T-helper 1 cell (primary cell): ENCODE measurements at places on chromosomes 6 and 20.

DNA sequence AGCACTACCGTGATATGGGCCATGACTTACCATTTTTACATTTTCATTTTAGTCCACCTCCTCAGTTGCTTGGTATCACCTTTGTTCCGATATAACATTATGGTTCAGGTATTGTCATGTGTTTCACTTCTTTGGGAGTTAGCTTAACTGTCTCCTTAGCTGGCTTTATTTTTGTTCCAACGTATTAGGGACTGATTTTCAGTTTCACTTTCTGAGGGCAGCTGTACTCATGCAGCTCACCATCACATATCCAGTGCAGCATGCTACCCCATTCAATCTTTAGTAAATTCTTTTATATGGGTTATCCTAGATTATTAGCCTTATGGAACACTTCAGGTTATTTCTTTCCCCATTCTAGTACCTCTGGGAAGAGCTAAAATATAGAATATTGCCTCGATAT is 362.2 kb upstream of the IRAK1BP1 start:
- DNase-seq: no peak

DNA sequence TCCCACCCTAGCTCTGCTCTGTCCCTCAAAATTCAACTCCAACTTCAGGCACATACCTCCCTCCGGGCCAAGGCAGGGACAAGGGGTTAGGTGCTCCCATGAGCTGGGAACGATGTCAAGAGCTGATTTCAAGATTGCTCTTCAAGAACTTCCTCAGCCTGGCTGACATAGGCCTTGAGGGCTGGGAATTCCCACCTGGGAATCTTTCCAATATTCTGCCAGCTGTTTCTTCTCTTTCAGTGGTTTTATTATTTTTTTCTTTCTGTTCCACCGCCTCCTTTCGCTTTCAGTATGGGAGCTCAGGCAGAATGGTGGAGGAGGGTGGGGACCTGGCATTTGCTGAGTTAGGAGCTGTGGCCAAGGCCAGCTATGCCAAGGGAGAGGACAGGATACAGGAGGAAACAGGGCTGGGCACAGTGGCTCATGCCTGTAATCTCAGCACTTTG is 33.7 kb downstream of the SRSF3 start:
- no peak for DNase-seq

GRCh38 chr6:28865401-28866204 is 58.2 kb downstream of the TRIM27 start:
- DNase-seq: peak; percentile 54

GRCh38 chr6:30759575-30760239 is 15.4 kb upstream of the IER3 start:
- DNase-seq: no peak

GRCh38 chr20:2851086-2851485 is 10.5 kb downstream of the VPS16 start:
- no peak for DNase-seq

DNA sequence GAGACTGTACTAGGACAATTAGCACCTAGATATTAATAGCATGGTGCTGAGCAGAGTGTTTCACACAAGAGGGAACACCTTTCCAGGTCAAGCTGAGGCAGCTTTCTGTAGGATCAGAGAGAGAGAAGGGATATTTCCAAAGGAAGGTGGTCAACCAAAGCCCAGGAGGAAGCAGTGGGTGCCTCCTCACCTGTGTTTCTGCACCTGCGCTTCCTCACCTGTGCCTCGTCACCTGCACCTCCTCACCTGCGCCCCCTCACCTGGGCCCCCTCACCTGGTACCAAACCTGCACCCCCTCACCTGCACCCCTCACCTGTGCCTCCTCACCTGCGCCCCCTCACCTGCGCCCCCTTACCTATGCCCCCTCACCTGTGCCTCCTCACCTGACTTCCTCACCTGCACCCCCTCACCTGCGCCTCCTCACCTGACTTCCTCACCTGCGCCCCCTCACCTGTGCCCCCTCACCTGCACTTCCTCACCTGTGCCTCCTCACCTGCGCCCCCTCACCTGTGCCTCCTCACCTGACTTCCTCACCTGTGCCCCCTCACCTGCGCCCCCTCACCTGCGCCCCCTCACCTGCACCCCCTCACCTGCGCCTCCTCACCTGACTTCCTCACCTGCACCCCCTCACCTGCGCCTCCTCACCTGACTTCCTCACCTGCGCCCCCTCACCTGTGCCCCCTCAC is 67.9 kb downstream of the TTLL2 start:
- no peak for DNase-seq

DNA sequence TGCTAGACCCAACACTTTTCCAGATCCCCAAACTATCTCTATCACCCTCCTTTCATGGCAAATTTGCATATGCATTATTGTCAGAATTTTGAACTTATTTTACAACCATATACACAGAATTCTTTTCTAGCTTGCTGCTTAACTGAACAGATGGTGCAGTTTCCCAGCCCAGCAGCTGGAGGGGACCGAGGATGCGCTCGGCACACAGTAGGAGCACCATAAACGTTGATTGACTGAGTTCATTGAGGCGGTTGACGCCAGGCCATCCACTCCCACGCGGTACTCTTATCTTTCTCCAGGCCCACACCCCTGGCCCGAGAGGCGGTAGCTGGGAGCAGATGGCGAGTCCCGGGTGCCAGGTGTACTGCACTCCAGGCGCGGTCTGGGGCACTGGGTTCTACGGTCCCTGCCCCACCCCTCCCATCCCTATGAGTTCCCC is 6.8 kb upstream of the SOX4 start:
- DNase-seq: no peak

DNA sequence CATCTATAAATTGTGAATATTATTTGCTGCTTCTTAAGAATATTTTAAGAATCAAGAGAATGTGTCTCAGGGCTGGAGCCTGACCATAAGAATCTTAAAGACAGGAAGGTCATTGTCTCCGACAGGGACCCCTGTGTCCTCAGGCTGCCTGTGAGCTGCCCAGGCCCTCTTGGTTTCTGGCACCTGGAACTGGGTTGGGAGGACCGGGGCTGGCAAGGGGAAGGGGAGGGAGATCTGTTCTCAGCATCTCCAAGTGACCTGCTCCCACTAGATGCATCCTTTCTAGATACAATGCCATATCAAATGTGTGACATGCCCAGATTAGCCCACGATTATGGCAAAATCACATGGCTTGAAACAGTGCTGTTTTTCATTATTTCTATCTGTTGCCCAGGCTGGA is 110.5 kb downstream of the SCML4 start:
- DNase-seq: no peak

DNA sequence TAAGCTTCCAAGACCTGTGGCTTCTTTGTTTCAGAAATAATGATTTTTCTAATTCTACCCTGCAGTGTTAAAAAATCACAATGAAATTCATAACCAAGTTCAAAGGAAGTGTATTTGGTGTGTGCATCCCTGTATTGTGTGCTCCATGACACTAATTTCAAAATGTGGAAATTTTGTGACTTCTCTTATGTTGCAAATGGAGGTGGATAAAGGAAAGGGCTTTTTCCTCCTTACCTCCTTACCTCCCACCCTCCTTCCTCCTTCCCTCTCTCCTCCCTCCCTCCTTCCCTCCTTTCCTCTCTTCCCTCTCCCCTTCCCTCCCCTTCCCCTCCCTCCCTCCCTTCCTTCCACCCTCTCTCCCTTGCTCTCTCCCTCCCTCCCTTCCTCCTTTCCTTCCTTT is 10.5 kb downstream of the CDH4 start:
- DNase-seq: no peak

- DNase-seq: peak; percentile 56
Observed at GRCh38 chr20:24917797-24918578, 31.1 kb upstream of the CST7 start.

DNA sequence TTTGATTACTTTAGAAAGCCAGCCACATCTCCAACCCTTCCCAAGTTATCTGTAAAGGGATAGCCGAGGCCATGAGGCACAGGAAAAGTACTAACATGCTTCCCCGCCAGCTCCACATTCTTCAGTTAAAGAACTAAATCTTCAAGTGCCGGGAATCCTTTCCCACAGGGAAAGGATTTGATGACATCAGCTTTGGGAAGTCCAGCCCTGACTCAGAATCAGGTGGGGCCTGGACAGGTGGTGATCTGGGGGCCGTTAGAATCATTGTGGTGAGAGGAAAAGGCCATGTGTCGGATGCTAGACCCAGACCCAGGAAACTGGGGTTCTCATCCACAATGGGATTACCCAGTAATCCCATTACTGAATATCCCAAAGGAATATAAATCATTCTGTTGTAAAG is 580.0 kb downstream of the QKI start:
- DNase-seq: no peak

GRCh38 chr6:5724911-5725310 is 281.8 kb downstream of the NRN1 start:
- no peak for DNase-seq

GRCh38 chr6:4318321-4318720 is 182.9 kb upstream of the ECI2 start:
- DNase-seq: no peak

- no peak for DNase-seq
Observed at GRCh38 chr6:33008944-33009861, at the start of gene HLA-DOA. Gene HLA-DOA (minus strand): TSS chr6:33009591.

DNA sequence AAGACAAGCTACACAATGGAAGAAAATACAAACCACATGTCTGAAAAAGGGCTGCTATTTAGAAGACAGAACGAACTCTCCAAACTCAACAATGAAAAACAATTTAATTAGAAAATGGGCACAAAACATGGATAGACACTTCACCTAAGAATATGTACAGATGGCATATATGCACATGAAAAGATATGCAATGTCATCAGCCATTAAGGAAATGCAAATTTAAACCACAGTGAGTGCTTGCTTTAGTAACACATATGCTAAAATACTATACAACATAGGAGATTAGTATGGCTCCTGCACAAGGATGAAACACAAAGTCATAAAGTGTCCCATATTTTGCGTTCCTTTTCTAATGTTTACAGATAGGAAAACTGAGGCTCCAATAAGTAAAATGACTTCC is 60.4 kb upstream of the FAM83B start:
- DNase-seq: no peak

- DNase-seq: no peak
Observed at GRCh38 chr6:136284909-136285308, 4.7 kb downstream of the BCLAF1 start.

DNA sequence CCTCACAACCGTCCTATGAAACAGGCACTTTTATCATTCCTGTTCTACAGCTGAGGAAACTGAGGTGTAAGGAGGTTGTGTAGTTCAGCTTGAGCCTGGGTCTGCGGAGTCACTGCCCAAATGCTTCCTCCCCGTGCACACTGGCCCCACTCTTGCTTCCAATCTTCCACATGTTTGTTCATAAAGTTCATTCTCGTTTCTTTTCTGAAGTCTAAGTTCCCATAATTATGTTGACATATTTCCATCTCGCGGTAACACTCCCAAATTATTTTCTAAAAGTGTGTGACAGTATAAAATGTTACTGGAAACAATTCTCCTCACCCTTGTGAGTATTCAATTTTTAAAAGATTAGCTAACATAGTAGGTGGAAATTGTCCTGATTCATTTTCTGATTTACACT is 106.9 kb downstream of the SLC22A3 start:
- DNase-seq: no peak

DNA sequence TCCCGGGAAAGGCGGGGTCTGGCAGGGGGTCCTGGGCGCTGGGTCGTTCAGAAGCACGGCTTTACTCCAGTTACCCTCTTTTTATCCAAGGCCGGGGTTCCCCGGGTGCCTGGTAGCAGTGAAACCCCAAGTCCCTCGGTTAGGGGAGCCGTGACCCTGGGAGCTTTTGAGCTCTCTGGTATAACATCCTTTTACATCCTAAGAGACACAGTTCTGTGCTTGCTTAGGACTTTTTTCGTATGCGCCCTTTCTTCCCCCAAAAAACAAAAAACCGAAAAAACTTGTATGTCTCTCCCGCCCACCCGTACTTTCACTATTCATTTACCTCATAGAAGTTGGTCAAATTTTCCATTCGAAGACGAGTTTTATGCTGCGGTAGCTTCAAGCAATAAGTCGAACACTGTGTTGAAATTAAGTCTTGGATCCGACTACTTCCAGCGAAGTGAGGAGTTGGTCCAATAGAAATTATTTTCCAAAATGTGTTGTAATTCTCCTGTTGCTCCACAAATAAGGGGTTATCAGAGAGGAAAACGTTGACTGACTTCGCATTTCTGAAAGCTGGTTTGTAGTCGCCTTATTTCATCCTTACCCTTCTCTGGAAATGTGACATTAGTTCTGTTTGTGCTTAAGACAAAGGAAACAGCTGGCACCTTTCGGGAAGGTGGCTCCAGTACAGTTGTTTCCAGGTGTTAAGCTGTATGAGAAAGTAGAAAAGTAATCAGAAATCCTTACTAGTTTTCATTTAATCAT is 816 bp upstream of the MAN1A1 start:
- DNase-seq: peak; percentile 8

DNA sequence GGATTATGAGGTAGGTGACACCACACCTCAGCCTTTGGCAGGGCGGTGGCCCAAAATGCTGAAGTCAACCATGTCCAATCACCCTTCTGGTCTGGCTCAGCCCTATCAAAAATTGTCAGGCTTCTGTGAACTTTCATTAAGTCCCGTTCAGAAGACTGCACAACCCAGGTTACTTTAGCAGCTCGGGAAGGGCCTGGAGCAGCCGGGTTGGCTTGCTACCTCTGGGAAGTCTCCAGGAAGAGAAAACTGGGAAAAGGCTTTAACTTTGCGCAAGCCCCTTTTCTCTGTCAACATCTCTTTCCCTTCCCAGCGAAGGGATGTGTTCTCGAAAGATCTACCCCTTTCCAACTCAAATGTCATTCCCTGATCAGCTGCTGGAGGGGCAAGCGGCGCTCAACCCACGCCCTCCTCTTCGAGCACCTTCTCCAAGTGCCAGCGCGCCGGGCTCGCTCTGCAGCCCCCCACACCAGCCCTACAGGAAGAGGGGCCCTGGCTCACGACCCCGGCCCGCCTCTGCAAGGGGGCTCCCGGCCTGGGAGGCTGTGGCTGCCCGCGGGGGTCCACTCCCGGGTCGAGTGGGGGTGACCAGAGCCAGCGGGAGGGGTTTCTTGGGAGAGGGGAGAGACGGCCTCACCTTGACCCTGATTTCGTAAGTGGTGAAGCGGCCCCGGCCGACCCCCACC is 573 bp downstream of the SNX3 start:
- DNase-seq: no peak

- DNase-seq: no peak
Observed at GRCh38 chr6:75317503-75318206, 33.1 kb upstream of the TMEM30A start.
